ENCODE measurements at places on chromosomes 1 and 21.

DNA sequence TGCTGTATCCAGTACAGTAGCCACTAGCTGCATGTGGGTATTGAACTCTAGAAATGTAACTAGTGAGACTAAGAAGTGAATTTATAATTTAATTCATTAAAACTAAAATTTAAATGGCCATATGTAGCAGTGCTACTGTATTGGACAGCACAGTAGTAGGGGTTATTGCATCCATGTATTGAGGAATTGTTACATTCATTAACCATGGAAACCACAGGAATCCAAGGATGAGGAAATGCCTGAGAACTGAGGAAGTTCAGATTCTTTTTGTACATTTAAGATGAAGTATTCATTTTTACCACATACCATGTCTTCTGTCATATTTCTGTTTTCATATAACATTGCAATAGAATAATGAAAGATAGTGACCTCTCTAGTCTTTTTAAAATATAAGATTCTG lies 2.6 kb downstream of the MTF2 start:
- DNase-seq = peak; percentile 72

DNA sequence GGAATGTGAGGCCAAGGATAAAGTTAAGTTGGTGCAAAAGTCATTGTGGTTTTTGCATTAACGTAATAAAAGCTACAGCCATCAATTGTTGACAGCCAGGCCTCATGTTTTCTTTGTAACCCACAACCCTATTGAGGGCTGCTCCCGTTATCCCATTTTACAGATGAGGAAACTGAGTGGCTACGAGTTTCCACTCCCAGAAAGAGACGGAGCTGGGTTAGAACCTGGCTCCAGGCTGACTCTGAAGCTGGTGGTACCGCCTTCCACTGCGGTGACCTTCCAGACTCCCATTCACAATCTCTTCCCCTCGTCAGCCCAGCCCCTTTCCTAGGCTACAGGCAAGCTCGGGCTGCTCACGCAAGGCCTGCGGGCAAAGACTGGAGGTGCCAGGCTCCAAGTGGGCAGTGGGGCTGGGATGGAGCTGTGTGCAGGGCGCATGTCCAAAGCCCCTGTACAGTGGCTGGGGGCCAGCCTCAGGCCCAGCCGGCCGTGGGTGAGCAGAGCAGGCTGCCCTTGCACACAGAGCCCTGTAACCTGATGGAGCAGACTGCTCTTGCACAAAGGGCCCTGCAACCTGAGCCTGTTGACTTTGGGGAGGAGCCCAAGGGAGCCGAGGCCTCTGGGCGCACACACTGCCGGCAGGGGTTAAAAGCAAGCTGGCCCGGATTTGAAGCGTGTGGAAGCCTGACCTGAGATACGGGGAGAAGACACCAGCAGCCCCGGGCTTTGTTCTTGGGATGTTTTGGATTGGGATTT lies 97.4 kb upstream of the TMPRSS2 start:
- DNase-seq = peak; percentile 15

- peak; percentile 63 for DNase-seq
Observed at GRCh38 chr1:39170731-39171667, 33.5 kb upstream of the MACF1 start.

DNA sequence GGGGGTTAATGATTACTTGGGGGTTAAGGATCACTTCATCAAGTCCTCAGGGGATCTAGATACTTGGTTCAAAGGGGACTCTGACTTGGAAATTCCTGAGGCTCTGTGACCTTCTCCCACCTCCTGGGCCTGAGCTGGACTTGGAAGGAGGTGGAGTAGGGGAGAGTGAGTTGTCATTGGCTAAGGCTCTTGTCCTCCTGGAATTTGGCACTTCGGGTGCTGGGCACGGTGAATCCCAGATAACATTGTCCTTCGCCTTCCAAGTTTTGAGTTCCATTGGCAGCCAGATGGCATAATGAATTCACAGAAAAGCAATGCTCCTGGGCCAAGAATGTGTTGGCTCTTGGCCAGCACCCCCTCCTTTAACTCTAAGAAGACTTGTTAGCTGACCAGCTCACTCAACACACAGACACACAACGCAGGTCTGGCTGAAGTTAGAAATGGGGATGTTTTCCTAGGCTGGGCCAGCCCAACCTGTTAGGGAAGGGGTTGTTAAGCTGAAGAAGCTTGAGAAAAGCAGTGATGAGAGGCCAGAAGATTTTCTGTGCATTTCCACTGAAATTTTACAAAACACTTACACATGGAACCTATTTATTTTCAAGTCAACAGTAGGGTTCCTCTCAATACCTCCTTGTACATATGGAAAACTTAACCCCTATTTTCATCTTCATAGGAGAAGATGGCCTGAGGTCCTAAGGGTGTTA lies 29.7 kb downstream of the SLC26A9 start:
- peak; percentile 94 for DNase-seq

DNA sequence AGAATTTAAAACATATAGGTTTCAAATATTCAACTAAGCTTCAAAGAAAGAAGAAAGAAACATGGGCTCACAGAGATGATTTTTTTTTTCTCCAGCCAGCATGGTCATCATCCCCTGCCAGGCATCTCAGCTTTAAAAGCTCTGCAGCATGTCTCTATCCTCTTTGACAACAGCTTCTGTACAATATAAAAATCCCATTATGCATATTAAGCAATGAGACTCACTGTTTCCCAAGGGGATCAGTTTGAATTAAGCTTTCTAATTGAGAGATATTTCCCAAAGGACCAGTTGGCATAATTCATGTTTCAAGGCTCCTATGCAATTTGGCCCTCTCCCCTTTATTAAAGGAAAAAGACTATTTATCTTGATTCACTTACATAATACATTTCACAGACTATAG lies 220.3 kb downstream of the GRIK1 start:
- no peak for DNase-seq

DNA sequence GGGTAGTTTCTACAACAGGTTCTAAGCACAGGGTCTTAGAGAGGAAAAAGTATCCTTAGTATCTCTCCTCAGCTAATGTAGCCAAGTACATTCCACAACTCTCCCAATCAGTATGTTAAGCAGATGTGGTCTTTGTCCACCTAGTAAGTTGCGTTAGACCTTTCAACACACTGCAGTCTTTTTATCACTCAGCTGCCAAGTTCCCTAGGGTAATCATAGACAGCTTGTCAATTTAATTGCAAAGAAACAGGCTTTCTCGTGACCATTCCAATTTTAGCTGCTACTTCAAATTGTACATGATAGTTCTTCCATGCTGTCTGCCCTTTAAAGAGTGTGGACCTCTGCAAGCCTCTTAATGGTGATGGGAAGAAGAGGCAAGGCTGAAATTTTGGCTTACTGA lies 211.8 kb upstream of the PKN2 start:
- no peak for DNase-seq

GRCh38 chr1:62796221-62796620 lies 12.3 kb downstream of the ATG4C start:
- no peak for DNase-seq

DNA sequence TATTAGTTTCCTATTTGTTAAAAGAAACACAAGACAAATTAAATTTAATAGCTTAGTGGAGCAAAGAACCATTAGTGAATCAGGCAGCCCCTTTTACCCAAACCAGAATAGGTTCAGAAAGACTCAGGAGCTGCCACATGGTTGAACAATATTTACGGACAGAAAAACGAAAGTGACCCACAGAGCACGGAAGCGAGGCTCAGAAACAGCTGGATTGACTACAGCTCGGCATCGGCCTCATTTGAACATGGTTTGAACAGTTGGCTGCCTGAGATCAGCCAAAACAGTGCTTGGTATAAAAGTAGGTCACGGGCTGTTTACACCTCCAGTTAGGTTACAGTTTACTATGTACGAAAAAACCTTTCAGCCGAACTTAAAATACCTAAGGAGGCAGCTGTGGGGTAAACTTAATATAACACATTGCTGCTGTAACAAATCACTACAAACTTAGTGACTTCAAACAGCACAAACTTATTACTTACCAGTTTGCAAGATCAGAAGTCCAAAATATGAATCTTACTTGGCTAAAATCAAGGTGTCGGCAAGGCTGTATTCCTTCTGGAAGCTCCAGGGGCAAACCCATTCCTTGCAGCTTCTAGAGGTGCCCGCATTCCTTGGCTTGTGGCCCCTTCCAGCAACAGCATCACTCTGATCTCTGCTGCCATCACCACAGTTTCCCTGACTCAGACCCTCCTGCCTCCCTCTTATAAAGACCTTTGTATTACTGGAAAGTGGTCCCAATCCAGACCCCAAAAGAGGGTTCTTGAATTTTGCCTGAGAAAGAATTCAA lies 11.8 kb downstream of the PADI4 start:
- no peak for DNase-seq

DNA sequence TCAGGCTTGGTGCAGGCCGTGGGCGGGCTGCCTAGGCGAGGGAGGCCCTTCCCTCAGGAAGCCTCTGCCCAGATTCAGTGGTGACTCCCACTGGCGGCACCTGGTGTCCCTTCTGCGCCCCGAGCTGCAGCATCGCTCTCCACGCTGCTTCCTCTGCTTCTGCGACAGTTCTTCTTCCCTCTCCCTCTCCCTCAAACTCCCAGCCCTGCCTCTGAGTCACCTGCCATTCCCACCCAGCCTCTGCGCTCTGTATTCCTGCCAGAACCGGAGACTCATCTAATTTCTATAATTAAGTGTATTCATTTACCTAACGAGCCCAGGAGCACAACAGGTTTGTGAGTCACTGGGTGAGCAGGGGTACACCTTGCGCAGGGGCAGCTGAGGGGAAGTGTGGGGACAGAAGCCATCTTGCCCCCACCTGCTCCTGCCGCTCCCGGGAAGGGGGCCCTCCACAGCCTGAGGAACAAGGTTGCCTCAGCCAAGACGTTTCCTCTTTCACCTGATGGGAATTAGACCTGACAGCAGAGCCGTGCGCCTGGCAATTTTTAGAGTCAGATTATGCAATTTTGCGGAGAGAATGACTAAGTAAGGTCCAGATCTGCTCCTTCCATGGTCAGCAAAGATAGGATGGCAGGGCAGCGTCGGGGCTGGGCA lies 19.4 kb downstream of the KCNC4 start:
- DNase-seq = no peak

- DNase-seq = peak; percentile 97
Observed at GRCh38 chr1:199272628-199273086, 633.8 kb downstream of the PTPRC start.

DNA sequence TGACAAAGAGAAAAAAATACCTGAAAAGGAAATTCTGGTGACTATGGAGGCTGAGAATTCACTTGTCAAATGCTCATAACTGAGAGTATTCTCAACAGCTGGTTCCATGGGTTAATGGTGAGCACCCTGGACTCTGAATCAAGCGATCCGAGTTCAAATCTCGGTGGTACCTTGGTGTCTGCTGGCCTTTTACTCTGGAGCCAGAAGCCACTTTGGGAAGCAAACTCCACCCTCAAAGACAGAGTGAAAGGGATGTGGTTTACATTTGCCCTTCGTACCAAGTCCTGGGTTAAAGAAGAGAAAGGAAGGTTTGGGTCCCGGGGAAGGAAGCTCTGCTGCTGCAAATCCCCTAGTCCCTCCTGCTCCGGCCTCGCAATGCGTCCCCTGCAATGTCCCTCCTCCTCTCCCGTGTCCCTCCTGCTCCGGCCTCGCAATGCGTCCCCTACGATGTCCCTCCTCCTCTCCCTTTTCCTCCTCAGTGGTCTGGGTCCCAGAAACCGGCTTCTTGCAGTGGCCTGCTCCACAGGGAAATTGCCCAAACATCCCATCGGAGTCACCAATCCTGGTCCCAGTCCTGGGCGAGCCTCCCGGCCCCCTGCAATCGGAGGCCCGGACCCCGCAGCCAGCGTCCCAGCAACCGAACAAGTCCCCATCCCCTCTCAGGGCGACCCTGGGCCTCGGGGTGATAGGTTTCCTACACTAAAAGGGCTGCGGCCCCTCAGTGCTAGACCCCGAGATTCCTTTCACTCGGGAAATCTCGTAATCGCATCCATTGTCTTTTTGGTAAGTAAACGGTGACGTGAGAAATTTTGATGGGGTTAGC lies 129.4 kb downstream of the PPIAL4G start:
- DNase-seq = peak; percentile 68

- no peak for DNase-seq
Observed at GRCh38 chr1:206471415-206471801, 1.1 kb downstream of the IKBKE start.

DNA sequence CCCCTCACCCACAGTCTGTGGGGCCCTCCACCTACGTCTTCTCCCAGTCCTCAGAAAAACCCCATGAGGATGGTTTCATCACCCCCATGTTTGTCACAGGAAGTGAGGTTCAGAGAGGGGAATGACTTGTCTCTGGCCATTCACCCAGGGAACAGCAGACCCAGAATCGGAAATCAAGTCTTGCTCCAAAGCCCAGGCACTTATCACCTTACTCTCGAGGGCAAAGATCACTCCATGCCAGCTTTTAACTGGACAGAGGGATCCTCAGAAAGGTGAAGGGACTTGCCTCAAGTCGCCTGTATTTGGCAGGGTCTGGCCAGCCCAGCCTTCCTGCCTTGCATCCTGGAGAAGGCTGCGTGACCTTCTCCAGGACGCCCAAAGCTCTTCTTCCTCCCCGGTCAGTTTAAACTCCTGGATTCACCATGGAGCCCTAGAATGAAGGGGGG lies 57.9 kb upstream of the SSBP3 start:
- no peak for DNase-seq

DNA sequence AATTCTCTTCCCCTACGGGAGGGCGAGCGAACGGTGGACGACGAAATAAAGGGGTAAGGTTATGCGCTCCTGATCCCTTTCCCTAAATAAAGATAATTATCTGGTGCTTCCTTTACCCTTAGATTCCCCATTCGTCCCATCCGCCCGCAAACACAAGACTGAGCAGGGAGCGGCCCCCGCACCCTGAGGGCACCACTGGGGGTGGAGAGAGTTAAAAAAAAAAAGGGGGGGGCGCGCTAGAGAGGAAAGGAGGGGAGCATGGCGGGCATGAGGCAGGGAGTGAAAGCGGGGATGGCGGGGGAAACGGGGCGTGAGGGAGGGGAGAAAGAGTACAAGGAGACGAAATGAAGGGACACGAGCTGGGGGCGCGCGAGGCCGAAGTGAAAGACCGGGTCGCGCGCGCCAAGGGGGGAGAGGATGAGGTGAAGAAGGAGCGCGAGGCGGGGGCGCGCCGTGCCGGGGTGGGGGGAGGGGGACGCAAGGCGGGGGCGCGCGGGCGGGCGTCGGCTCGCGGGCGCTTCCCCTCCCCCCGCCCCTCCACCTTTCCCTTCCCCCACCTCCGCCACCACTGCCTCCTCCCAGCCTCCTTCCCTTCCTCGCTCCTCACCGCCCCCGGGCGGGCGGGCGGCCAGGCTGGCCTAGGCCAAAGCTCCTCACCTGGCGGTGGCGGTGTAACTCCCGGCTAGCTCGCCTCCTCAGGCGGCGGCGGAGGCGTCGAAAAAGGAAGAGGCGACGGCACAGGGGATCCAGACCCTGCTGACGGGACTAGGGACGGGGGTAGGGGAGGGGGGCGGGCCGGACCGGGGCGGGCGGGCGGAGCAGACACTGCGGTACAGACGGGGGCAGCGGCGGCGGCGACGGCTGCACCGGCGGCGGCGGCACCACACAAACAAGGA lies 448 bp downstream of the GATAD2B start:
- no peak for DNase-seq

All from astrocyte of the hippocampus (primary cell).